ENCODE measurements at places on chromosomes 2 and 18. TPM values are rescaled to one million over a fixed set of nuclear protein-coding genes. Genes with fewer than 3 reads are reported as not detected.

Gene GULP1
- total RNA-seq = 27.7 TPM

Gene CRACDL
- total RNA-seq = 4.1 TPM

Gene COL5A2
- 81.4 TPM for total RNA-seq

Gene ALPG
- total RNA-seq = not detected

Gene GKN1
- total RNA-seq = not detected

Gene ZSWIM2
- total RNA-seq = not detected

Gene EGR4
- not detected for total RNA-seq

Gene NOSTRIN
- total RNA-seq = 0.07 TPM

Gene HNRNPA3
- 122 TPM for total RNA-seq

Gene ICOS
- not detected for total RNA-seq

Gene MEIS1
- 18.8 TPM for total RNA-seq

Gene SH3RF3
- total RNA-seq = 7.3 TPM

Gene MRO
- total RNA-seq = not detected

Gene CTAGE1
- not detected for total RNA-seq

Gene TEX44
- not detected for total RNA-seq

Gene MARCHF4
- 9.6 TPM for total RNA-seq

Gene TRABD2A
- total RNA-seq = 5.1 TPM

Gene IL36RN
- total RNA-seq = not detected

Gene PCARE
- not detected for total RNA-seq

Gene DTNB
- 10.5 TPM for total RNA-seq

Data from thoracic aorta endothelial cell (primary cell).